ENCODE measurements at places on chromosomes 4 and X.

DNA sequence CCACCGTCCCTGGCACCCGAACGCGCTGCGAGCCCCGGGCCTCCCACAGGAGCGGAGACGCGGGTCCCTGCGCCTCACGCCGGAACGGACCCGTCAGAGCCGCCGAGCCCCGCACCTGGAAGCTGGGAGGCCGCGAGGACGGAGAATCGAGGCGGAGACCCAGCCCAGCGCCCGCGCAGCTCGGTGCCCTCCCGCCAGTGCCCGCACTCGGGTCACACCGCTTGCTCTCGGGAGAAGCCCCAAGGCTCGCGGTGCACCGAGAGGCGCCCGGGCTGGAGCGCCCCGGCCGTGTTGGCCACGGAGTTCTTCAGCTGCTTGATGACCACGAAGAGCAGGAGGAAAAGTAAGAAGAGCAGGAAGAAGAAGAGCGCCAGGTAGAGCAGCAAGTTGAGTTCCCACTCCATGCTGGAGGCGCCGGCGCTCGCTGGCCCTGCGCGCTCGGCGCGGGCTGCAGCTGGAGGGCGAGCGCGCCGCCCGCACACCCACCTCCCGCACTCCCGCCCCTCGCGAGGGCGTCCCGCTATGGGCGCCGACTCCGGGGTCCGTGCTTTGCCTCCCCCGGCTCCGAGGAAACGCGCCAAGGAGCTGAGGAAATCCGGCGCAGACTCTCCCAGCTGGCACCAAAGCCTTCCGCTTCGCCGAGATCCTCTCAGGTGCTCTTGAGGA, at the start of gene SMIM43:
Gene SMIM43 (minus strand): TSS at position 463 of the 666 bp plus-strand sequence. CDS start 59 bp downstream, at position 404.
- DNase-seq: no peak

- DNase-seq: peak; percentile 1
Observed at GRCh38 chrX:8138252-8138651, 32.8 kb downstream of the VCX2 start.

DNA sequence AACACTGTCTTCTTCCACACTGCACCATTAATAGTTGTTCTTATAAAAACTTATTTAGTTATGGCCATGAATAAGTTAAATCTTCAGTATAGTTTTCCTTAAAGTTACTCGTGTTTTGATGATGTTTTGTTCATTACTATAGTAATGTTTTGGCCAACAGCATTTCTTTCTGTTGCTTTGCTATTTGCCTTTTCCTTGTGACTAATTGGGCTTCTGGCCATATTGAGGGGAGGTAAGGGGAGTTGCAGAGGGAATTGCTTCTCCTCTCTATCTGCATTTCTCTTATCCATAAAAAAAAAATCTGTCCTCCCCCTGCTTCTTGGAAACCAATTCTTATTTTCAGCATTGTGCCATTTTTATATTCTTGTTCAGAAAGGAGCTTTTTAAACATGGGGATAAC, 42.7 kb upstream of the ZCCHC12 start:
- DNase-seq: peak; percentile 59

GRCh38 chrX:8194216-8194615, 23.1 kb upstream of the VCX2 start:
- no peak for DNase-seq

GRCh38 chr4:128284317-128284716, 3.3 kb downstream of the PGRMC2 start:
- DNase-seq: no peak

All from fibroblast of mammary gland (primary cell).